ENCODE measurements at places on chromosomes 5 and 9.

DNA sequence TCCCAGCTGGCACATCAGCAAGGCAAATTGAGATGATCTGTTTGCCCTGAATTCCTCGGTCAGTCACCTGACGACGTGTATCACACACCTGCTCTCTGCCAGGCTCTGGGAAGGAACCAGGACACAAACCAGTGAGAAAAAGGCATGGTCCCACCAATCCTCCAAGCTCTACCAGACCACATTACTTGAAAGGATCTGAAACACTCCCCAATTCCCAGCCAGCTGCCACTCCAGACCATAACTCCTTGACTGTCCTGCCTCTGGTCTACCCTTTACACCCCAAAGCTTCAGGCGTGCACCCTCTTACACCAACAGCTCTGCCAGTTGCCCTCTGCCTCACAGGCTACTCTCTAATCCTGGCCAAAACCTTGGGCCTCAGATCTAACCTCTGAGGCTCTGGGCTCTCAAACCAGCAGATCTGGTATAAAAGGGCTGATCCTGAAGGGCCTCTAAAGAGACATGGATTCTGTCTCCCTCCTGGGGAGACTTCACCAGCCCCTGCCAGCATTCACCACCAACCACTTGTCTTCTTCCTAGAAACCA lies 6.8 kb downstream of the MGAT1 start:
- DNase-seq, result no peak

- DNase-seq, result no peak
These were observed 65.3 kb downstream of the LMX1B start for GRCh38 chr9:126678989-126679388.

- DNase-seq, result no peak
These were observed 228.3 kb upstream of the TARS1 start for GRCh38 chr5:33212439-33212838.

- DNase-seq, result no peak
These were observed 55.4 kb upstream of the MIER3 start for GRCh38 chr5:57007344-57007743.

DNA sequence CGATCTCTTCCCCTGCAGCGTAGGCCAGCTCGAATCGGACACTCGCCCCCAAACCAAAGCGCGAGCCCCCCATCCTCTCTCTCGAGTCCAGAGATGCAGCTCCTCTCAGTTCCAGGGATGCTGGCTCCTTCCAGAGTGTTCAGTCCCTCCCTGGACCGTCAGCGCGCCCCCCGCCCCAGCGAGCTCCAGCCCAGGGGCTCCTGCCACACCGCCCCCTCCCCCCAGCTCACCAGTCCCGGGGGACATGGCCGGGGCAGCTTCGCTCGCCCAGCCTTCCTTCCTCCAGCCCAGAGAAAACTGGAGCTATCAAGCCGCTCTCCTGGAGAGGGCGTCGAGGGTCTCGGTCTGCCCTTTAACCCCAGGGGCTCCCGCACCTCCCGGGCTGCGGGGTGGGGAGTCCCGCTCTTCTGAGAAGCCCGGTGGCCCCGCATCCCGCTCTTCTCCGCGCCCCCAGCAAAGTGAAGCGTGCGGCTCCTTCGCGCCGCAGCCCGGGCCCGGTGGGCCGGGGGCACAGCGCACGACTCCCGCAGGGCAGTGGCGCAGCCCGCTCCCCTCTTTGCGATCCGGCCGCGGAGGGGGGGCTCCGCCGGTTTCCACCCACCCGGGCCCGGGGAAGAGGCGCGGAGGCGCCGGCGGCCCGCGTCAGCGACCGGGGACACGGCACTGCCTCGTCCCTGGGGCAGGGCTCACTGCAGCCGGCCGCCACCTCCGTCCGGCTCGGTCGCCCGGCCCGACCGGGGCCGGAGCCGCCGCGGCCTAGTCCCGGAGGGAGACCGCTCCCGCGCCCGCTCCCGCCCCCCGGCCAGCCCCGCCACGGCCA lies 587 bp downstream of the MIER3 start:
- peak; percentile 75 for DNase-seq

GRCh38 chr5:79843450-79844388 lies 147.3 kb downstream of the MTX3 start:
- DNase-seq, result no peak

GRCh38 chr9:119278171-119278570 lies 91.1 kb downstream of the BRINP1 start:
- peak; percentile 80 for DNase-seq

DNA sequence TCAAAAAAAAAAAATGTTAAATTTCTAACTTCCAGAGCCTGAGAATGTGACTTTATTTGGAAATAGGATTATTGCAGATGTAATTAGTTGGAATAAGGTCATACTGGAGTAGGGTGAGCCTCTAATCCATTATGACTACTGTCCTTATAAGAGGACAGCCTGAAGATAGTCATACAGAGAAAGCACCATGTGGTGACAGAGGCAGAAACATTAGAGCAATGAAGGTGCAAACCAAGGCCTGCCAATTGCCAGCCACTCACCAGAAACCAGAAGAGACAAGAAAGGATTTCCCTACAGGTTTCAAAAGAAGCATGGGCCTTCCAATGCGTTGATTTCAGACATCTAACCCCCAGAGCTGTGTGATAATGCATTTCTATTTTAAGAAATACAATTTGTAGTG lies 659.2 kb upstream of the CHD1 start:
- no peak for DNase-seq

- DNase-seq, result peak; percentile 38
These were observed 24.7 kb upstream of the CETN3 start for GRCh38 chr5:90434116-90434714.

DNA sequence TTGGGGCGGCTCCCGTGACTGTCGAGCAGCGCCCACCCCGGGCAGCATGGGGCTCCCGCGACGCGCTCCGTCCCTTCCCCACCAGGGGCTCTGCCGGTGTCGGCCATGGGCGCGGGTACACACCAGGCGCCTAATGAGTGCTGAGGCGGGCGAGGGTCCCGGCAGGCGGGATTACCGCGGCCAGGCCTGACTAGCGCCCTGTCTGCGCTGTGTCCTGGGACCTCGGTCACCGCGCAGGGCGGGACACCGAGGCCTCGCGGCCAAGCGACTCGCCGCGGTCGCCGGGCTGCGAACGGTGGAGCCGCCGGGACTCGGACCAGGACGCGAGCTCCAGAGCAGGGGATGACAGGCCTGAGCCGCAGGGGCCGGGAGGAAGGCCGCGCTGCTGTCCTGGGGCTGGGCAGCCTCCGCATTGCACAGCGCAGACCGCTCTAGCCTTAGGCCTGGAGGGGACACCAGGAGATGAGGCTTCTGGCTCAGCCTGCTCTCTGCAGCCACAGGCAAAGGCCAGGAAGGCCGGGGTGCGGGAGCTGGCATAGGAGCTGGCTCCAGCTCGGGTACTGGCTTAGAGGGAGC lies 14.1 kb downstream of the LCN10 start:
- peak; percentile 80 for DNase-seq

- no peak for DNase-seq
These were observed 219.9 kb upstream of the NREP start for GRCh38 chr5:111976705-111977435.

DNA sequence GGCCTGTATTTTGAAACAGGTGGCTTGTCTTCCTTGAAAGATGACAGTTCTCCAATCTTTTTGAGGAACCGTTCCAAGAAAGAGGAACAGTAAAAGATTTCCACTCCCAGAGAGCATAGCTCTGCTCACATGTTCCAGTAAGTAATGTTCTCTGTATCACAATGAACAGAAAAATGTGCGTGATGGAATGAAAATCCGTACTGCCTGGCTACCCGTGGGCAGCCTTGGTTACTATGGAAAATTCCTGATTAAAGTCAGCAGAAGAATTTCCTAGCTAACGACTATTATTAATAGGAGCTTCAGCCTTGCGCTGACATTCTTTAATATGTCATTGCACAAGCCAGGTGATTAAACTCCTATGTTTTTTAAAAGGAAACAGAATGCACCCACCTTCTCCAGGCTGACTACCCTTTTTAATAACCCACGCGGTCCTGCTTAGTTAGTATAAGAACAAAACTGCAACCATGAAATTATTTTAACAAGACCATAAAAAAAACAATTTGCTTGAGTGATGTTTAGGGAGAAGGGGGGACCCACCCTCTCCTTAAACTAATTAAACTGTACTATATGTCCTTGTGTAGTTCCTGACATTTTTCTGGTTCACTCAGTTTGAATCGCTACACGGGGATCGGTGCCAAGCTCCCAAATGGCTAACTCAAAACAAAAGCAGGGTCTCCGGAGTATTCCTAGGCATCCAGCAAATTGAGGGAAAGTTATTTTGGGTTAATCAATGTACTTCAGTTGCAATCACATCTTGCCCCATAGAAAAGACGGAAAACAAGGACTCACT lies 54.8 kb upstream of the CPEB4 start:
- no peak for DNase-seq

GRCh38 chr9:8391566-8391965 lies 592.0 kb upstream of the DMAC1 start:
- no peak for DNase-seq

- no peak for DNase-seq
These were observed 18.1 kb downstream of the SLC1A1 start for GRCh38 chr9:4508246-4508906.

GRCh38 chr5:154593071-154593470 lies 115.0 kb upstream of the HAND1 start:
- DNase-seq, result no peak

DNA sequence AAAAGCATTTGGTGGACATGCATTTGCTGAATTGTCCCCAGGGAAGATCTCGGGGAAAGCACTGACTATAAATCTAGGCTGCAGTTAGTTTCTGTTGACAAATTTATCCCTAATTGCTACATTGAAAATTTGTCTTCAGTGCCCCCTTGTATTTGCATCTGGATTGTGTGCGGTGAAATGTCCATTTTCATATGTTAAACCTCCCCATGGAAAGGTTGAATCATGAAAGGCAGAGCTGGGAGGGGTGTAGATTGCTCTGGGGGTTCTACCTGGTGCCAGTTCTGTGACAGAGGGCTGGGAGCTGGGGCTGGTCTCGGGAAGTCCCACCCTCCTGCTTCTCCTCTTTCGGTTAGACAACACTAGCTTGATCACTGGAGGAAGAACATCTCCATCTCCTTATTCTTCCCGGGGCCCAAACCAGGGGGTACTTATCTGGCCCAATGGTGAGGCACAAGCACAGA lies 101.9 kb downstream of the GADD45G start:
- no peak for DNase-seq

DNA sequence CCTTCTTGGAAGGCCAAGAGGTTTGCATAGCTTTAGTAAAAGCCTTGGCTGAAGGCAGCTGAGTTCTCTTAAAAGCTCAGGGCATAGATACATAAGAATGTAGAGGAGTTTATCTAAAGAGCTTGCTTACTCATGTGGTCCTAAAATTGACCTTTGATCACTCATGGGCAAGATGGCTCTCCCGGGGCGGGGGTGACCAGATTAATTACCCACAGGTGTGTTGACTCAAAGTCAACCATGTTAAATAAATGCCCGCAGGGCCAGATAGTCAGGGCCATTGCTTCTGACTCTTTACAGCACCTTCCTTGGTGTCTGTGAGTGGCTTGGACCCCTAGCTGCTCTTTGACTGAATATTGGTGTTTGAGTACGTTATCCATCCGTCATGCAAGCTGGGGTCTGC lies 33.1 kb upstream of the GHR start:
- no peak for DNase-seq

DNA sequence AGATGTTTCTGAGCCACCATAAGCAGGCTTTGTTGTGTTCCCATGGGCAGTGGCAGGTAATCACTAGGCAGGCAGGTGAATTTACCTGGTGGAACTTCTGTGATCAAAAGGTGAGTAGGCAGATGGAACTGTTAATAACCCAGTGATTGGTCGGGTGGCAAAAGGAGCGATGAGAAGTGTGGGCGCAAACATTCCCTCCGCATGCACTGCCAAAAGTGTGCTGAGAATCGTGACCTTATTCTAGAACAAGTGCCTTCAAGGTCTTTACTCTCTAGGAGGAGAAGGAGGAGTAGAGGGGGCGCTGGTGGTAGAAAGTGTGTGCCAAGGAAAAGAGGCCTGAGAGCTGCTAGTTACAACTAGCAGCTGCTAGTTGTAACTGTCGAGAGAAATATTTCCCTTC lies 3.3 kb downstream of the OTULINL start:
- DNase-seq, result no peak

Measured in ELF-1 (cell line).